ENCODE measurements at places on chromosomes 12 and 14. TPM values are rescaled to one million over a fixed set of nuclear protein-coding genes. Genes with fewer than 3 reads are reported as not detected.

- DNase-seq, result no peak
Measured at GRCh38 chr12:65086236-65086635, 34.9 kb downstream of the WIF1 start.

The GLIPR1 gene
- total RNA-seq, result 152 TPM

DNA sequence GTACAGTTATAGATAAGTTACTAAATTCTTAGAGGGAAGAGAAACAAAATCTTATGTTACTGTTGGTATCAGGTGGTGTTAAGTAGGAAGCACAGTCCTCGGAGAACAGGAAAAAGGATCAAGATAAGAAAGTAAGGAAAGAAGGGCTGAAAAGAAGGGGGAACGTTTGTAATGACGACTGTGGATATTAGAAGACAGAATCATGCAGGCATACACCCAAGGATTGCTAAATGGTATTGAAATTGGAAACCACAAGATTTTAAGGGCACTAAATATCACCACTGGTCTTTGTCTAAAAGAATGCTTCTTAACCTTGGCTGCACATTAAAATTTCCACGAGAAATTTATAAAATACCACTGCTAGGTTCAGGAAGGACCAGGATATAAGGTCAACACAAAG, 34.1 kb upstream of the ERGIC2 start:
- DNase-seq, result no peak

- no peak for DNase-seq
Measured at GRCh38 chr12:96069511-96070231, 34.3 kb upstream of the LTA4H start.

GRCh38 chr12:71138011-71138410, 19.8 kb downstream of the TSPAN8 start:
- no peak for DNase-seq

DNA sequence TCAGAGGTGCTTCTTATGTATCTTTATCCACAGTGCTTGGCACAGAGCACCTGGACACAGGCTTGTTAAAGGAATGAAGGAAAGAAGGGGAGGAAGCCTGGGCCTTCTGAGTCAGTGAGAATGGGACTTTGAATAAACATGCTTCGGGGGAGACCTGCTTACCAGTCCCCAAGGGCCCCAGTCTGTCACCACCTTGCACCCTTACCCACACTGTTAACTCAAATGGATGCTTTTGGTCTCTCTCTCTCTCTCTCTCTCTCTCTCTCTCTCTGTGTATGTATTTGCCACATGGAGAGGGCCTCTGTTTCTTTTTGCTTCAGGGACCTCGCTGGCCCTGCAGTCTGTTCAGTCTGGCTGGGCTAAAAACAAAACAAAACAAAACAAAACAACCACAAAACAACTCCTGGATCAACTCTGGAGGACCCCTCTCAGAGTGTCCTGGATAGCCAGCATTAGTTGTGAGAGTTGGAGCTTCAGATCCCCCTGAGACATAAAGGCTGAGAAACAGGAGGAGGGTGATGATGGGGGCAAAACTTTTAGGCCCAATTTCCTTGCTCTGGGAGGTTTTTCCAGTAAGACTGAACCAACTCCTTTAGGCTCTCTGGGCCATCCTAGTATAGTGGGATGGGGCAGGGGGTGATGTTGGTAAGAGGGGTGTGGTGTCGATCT, 1.9 kb downstream of the KIF5A start:
- no peak for DNase-seq

The KRT77 gene
- not detected for total RNA-seq

All from aorta (tissue), 5 donors.